Suprapubic skin (tissue), 4 donors: ENCODE measurements at places on chromosomes 13 and 19. TPM values are rescaled to one million over a fixed set of nuclear protein-coding genes. Genes with fewer than 3 reads are reported as not detected.
A peak's percentile ranks its signal among the peaks of the same experiment; 100 is the strongest.

GRCh38 chr13:111486801-111487200 is 166.4 kb downstream of the TEX29 start:
- peak; percentile 24 for DNase-seq
- no peaks in the 10 kb centered on the region for H3K4me1 ChIP-seq
- no peaks in the 10 kb centered on the region for H3K27me3 ChIP-seq
- H3K27ac ChIP-seq = no peak overlapping the region
- no peak overlapping the region for H3K4me3 ChIP-seq
- H3K36me3 ChIP-seq = no peaks in the 10 kb centered on the region

- no peak overlapping the region for H3K4me3 ChIP-seq
- peaks cover 4% of the 10 kb centered on the region for H3K4me1 ChIP-seq
- DNase-seq = no peak
- peaks cover 59% of the 10 kb centered on the region for H3K27me3 ChIP-seq
- no peak overlapping the region for H3K27ac ChIP-seq
These were observed 65.1 kb downstream of the SPACA7 start for GRCh38 chr13:112441226-112441625.

- H3K27me3 ChIP-seq = no peaks in the 10 kb centered on the region
- no peak overlapping the region for H3K27ac ChIP-seq
- no peak overlapping the region for H3K4me3 ChIP-seq
- H3K36me3 ChIP-seq = no peaks in the 10 kb centered on the region
- H3K4me1 ChIP-seq = peaks cover 8% of the 10 kb centered on the region
These were observed 358.3 kb downstream of the KLF5 start for GRCh38 chr13:73417012-73417615.

- H3K36me3 ChIP-seq = no peaks in the 10 kb centered on the region
- no peak overlapping the region for H3K4me3 ChIP-seq
- peaks cover 24% of the 10 kb centered on the region for H3K4me1 ChIP-seq
- H3K27me3 ChIP-seq = no peaks in the 10 kb centered on the region
- no peak for DNase-seq
These were observed 7.5 kb upstream of the NFIX start for GRCh38 chr19:12987781-12988180.

Gene RUBCNL
- 0.57 TPM for total RNA-seq
